ENCODE measurements at places on chromosomes 7 and 10. TPM values are rescaled to one million over a fixed set of nuclear protein-coding genes. Genes with fewer than 3 reads are reported as not detected.

STEAP1 gene
- 24.9 TPM for total RNA-seq

NODAL gene
- not detected for total RNA-seq

AHCYL2 gene
- total RNA-seq: 22.0 TPM

HECW1 gene
- total RNA-seq: 3.7 TPM

FIGNL1 gene
- 77.2 TPM for total RNA-seq

IGFBP3 gene
- 265 TPM for total RNA-seq

WBP1L gene
- total RNA-seq: 6.8 TPM

LRRC4 gene
- 0.51 TPM for total RNA-seq

PRPS1L1 gene
- not detected for total RNA-seq

CLRN3 gene
- not detected for total RNA-seq

DNA sequence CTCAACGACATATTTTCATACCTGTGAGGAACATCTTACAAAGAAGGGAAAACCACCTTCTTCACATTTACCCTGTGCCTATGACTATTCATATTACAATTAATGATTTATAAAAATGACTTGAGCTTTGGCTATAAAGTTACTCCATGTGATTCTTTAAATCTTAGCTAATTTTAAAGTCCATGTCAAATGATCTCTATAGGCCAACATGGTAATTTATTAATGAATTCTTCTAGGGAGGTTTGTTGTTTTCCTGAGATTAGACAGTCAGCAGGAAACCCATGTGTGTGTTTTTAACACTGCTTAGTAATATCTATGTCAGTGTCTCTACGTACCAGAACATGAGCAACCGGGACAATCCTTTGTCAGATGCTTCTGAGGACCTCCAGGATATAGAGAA, 307.3 kb downstream of the IPMK start:
- DNase-seq: no peak

- DNase-seq: no peak
Observed at GRCh38 chr7:113256883-113257531, 138.7 kb upstream of the SMIM30 start.

- DNase-seq: no peak
Observed at GRCh38 chr10:60977161-60978122, 33.5 kb upstream of the RHOBTB1 start.

- DNase-seq: no peak
Observed at GRCh38 chr7:9192969-9193368, 759.6 kb downstream of the NXPH1 start.

DNA sequence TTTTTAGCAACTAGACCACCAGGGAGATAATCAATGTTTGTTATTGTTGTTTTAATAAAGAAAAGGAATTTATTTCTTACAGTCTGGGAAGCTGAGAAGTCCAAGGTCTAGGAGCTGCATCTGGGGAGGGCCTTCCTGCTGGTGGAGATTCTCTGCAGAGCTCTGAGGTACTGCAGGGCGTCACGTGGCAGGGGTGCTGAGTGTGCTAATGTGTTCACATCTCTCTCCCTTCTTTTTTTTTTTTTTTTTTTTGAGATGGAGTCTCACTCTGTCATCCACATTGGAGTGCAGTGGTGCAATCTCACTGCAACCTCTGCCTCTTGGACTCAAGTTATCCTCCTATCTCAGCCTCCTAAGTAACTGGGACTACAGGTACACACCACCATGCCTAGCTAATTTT, 150.9 kb upstream of the TRIM24 start:
- DNase-seq: no peak

GRCh38 chr10:76268954-76269353, 837.5 kb downstream of the LRMDA start:
- DNase-seq: no peak

GRCh38 chr10:69056536-69057260, 31.2 kb upstream of the SRGN start:
- DNase-seq: no peak

GRCh38 chr7:85489498-85489897, 302.6 kb upstream of the SEMA3D start:
- DNase-seq: peak; percentile 78

GRCh38 chr10:53013201-53013810, 240.7 kb upstream of the MBL2 start:
- no peak for DNase-seq

DNA sequence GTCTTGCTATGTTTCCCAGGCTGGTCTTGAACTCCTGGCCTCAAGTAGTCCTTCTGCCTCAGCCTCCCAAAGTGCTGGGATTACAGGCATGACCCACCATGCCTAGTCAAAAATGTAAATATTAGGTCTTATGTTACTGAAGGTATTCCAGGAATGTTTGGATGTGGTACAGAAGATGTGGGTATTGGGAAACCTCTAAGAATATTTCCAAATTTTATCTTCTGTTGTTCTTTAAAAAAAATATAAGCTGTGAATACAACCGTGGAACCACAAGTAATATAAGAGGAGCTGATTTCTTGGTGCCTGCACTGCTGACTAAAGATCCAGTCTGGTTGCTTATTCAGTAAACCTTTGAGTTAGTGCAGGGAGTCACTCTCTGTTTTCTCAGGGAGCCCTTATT, 178.3 kb downstream of the AUTS2 start:
- DNase-seq: peak; percentile 66

DNA sequence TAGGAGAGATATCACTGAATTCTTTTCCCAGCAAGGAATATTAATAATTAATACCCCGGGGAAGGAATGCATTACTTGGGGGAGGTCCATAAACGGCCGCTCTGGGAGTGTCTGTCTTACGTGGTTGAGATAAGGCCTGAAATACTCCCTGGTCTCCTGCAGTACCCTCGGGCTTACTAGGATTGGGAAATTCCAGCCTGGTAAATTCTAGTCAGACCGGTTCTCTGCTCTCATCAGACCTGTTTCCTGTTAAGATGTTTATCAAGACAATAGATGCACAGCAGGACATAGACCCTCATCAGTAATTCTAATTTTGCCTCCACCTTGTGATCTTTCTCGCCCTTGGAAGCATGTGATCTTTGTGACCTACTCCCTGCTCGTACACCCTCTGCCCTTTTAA, 162.8 kb upstream of the KCND2 start:
- DNase-seq: no peak

DNA sequence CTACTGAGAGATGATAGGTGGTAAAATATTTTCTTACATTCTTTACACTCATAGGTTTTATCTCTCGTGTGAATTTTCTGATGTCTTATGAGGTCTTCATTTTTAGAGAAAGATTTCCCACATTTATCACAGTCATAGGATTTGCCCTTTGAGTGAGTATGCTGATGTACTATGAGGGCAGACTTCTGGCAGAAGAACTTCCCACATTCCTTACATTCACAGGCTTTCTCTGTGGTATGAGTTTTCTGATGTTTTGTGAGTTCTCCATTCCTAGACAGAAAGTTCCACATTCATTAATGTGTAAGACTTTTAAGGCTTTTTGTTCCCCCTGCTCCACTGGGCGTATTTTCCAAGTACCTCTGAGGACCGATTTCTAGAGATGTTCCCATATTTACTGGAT, 23.5 kb downstream of the ZNF25 start:
- no peak for DNase-seq

Measured in Daoy (cell line).